ENCODE measurements at places on chromosomes 2 and 18.

- no peak for DNase-seq
Observed at GRCh38 chr2:203728321-203728720, 21.9 kb downstream of the CD28 start.

DNA sequence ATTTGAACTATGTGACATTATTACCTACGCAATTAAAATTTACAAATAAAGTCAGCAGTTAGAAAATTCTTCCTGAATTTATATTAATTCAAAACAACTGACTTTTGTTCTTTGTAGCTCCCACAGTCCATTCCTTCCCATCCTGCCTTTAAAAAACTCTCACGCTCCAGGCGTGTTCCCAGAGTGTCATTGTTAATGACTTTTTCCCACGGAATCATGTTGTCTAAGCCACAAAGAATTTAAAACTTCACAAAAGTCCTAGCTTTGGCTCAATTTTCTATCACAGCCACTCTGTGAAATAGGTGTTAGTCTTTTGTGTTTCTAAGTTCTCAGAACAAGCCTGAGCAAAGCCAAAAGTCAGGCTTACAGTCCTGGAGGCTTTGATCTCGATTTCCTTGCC is 26.5 kb downstream of the SLC1A4 start:
- peak; percentile 42 for DNase-seq

DNA sequence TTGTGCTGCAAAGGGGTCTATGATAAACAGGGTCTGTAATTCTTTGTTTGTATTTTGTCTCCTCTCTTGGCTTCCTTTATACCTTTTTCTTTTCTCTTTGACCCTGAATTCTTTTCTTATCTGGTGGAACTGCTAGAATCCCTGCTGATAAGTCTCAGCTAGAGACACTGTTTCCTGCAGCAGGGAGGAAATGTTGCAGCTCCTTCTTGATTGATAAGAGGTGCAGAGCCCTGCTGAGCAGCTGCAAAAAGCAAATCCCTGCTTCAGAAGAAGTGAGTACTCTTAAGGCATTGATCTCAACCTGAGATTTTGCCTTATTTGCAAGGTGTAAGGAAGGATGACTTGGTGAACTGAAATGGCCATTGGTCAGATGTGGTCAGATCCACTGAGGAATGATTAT is 167.8 kb downstream of the NUP35 start:
- no peak for DNase-seq

- DNase-seq, result no peak
Observed at GRCh38 chr2:226669905-226670304, 129.7 kb downstream of the IRS1 start.

DNA sequence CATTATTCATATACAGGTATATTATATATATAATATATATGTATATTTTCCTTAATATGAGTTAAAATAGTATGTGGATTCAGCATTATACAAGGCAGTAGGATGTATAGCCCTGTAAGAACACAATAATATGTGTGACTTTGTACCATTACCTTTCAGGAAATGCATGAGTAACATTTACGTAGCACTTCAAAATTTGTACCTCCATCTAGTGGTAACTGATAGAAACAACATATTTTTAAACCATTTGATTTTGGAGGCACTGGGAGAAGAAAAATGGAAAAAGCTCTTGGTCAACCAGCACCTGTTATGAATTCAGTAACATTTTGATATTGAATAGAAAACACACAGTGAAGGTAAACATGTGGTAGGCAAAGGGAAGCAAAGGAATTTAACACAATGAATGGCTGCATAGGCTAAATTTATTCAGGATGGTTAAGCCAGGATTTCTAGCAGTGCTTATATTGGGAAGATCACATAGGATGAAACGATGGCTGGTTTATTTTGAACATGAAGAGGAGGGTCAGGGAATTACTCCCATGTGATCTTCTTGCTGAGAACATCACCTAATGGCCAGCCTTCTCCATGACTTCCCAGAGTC is 565.5 kb downstream of the CCDC85A start:
- peak; percentile 25 for DNase-seq

DNA sequence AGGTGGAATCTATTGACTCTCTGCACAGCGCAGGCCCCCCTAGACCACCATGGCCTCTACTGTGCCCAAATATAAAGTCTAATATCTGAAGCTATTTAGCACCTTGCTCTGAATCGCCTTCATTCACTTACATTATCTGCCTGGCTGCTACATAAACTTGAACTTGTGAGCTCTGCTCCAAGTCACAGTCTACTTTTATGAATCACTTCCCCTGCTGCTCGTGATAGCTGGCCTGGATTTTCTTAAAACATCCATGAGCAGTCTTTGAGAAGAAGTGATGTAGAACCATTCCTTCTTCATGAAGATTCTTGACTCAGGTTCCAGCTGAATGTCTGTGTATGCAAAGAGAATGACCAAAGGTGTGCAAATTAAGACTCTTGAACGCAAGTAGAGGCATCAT is 359.5 kb downstream of the RND3 start:
- DNase-seq, result peak; percentile 38

DNA sequence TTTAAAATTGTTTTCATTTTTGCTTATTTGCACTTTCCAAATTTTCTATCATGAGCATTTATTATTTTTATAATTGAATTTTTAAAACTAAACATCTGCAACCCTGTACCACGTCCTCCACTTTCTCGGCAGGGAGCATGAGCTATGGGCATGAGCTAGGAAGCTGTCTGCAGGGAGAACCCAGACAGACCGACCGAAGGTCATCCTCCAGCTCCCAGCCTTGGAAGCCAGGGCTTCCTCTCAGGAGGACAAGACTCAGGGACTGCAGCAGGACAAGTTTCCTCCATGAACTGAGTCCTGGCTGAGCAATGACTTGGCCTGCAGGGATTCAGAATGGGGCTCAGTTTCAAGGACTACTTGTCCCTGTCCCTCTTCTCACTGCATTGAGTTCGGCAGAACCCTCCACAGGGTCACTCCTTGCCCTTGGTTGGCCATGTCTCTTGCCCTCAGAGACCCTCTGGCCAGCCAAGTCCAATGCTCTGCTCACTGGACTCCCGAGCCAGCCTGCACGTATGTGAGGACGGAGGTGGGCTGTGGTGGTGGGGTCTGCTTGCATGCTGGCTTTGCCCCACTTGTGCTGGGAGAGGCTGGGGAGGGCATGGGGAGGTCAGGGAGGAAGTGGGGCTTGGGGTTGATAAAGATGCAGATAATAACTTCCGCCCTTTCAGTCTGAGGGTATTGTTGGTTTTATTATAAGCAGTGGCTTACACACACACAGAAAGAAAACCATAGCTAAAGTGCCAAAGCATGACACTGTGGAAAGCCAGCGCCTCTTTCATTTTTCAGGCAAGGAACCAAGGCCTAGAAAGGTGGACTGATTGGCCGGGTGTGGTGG is 6.6 kb downstream of the NMUR1 start:
- DNase-seq, result peak; percentile 20

DNA sequence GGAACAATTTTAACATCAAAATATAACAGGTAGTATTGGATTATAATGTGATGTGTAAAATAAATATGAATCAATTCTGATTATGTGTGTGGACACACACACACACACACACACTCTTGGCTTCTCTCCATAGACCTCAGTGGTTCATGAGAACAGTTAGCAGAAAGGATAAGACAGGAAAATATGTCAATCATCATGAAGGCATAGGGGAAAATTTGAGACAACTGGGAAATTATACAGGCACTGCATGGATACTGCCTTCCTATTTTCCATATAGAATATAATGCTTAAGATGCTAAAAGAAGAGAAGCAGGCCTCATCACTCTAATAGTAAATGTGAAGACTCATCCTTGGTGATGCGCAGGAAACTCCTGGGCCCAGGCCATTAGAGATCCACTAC is 884.5 kb downstream of the SUCLG1 start:
- DNase-seq, result no peak

- DNase-seq, result no peak
Observed at GRCh38 chr2:38180754-38181153, 104.8 kb upstream of the CYP1B1 start.

DNA sequence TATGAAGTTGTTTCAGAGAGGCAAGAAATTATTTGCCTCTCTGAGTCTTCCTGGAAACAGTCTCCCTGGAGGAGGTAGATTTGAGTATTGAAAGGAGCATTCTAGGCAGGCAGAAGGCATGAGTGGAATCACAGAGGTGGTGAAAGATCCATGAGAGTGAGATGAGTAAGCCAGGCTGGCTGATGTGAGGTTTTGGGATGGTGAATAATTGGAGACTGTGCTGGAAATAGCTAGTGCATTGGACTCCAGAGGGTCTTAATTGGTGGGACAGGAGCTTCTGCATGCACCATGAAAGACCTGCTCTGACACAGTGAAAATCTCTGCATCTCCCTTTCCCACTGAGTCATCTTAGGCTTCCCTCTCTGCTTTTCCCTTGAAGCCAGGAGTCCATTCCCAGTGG is 46.3 kb downstream of the CDC42EP3 start:
- peak; percentile 73 for DNase-seq

DNA sequence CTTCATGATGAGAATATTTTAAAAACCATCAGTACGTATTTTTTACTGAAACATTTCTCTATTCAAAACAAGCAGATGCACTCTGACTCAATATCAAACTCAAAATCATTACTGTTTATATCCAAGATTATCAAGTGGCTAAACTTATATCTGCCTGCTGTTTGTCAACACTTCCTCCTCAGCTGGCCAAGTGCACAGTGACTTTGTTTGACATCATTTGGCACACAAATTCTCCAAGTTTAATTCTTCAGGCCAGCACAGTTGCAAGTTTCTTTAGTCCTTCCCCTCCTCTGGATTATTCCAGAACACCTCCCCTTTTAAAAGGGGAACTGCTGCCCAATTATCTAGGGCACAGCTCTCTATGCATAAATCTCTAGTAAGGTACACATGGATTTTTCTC is 346.6 kb downstream of the FSIP2 start:
- DNase-seq, result no peak

- no peak for DNase-seq
Observed at GRCh38 chr2:129757366-129757914, 222.0 kb upstream of the RAB6C start.

DNA sequence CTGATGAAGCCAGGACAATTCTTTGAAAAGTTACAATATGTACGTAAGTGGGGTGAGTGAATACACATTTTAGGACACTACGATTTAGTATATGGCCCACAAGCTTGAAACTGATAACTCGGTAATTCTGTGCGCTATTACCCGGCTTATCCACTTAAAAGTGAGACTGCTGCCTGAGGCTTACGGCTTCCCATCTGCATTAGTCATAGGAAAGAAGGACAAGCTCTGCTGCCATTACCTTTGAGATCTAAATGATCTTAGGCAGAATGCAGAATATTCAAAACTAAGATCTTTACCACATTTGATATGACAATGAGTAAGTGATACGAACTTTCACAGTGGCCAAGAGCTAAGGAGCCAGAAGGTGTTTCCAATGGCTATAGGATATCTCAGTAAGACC is 133.3 kb downstream of the GAREM1 start:
- no peak for DNase-seq

DNA sequence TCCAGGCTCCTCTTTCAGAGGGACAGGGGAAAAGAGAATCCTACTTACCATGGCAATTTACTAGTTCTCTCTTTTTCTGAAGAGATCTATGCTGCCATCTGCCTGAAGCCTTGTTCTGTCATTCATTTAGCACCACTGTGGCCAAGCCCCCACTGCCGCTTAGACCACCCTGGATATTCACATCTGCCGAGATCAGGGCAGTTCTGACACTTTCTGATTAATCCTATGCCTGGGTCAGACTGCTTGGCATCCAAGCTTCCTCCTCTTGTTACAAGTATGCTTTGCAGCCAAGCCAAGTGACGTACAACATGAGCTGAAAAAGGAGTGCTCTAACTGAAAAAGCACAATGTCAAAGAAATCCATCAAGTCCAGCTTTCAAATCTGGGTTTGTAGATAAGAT is 332.6 kb downstream of the SUCLG1 start:
- no peak for DNase-seq

- no peak for DNase-seq
Observed at GRCh38 chr2:96950381-96951124, 35.8 kb downstream of the FAM178B start.

DNA sequence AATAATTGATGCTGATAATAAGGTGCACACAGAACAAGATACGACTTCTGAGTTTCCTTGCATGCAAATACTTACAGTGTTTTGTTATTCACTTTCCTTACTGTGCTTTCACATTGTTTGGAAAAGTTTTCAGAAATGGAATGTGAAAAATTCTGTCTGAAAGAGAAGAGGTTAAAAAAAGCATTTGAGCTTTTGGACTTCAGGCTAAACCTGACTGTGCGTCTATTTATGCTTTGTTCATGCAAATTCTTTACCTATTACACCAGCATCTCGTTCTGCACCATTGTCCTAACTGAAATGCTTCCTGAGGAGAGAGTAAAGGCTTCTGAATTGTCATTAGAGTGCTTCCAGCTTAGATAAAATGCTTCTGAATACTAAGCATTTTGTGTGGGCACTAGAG is 61.4 kb downstream of the LHCGR start:
- no peak for DNase-seq

All from AG20443 (cell line).